ENCODE measurements at places on chromosomes 7 and 10.

DNA sequence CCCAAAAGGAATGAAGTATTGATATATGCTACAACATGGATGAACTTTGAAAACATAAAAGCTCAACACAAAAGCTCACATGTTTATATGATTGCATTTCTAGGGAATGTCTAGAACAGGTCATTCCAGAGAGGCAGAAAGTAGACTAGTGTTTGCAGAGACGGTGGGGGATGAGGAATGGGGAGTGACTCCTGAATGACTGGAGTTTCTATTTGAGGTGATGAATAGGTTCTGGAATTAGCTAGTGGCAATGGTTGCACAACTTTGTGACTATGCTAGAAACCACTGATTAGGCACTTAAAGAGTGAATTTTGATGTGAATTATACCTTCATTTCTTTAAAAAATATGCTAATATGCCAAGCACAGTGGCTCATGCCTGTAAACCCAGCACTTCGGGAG is 6.9 kb downstream of the KPNA7 start:
- no peak for DNase-seq

- no peak for DNase-seq
These were observed 752.0 kb downstream of the GRID1 start for GRCh38 chr10:85614566-85614965.

- DNase-seq: peak; percentile 69
These were observed 52.0 kb downstream of the P4HA1 start for GRCh38 chr10:73044378-73045285.

GRCh38 chr10:53904506-53905241 is 896.4 kb downstream of the PCDH15 start:
- no peak for DNase-seq

- DNase-seq: no peak
These were observed 28.8 kb upstream of the ZNF488 start for GRCh38 chr10:47412869-47413268.

- DNase-seq: no peak
These were observed 302.5 kb downstream of the ACTR3B start for GRCh38 chr7:153061910-153062528.

DNA sequence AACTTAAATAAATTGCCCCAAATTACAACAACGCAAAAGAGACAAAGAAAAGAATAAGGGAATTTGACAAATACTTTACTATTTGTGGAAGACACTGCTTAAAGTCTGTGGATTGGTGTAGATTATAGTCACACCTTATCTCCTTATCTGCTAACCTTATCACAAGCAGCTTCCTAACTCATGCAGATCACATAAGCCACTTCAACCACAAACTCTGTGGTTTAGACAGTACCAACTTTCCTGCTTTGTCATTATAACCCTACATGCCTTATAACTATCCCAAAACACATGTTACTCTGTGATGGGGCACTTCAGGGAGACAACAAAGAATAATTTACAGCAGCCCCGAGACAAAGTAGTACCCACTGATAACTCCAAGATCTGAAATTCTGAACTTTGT is 41.5 kb upstream of the PPP3CB start:
- DNase-seq: no peak

- DNase-seq: peak; percentile 49
These were observed 53.4 kb downstream of the NRCAM start for GRCh38 chr7:108402865-108403264.

DNA sequence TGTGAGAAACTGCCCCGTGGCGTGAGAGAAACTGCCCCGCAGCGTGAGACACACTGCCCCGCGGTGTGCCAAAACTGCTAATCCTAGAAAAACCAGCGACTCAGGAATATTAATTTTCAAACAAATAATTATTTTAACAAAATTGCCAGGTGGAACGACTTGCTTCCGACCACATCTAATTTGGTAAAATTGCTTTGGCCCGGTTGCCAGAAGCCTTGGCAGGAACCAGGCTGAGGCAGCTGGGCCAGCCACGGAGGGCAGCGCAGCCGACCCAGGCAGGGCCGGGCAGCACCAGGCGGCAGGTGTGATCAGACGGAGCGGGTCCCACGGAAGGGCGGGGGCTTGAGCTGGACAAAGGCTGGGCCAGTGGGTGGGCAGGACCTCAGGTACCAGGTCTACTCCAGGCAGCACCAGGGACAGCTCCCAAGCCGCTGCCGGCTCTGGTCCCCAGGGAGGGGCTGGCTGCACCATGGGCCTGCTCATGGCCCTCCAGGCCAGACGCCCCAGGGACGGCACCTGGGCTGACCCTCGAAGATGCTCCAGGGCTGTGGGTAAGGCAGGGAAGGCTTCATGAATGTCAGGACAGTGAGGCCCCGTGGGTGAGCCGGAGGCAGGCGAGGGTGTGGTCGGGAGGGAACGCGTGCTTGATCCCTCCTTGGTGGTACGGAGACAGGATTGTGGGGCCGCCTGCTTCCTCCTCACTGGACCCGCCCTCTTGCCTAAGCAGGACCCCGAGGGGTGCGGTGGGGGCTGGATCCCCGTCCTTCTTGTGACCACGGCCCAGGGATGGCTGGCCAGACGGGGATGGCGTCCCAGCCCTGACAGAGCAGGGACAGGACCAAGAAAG is 7.7 kb upstream of the ADGRA1 start:
- no peak for DNase-seq

- no peak for DNase-seq
These were observed 11.4 kb upstream of the CSGALNACT2 start for GRCh38 chr10:43126759-43127424.

DNA sequence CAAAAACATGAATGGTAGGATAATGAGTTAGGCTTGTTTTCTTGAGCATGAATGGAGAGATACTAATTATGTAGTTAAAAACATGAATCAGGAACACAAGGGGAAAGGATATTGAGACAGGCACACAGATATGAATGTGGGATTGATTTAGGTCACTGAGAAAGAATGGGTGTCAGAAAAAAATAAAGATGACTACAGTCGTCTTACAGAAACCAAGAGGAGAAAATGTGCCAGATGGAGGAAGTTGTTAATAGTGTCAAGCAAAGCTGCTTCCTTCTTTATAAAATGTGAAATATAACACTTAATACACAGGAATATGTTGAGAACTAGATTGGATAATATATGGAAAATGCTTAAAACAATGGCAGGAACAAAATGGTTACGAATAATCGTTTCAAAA is 173.3 kb upstream of the BET1 start:
- DNase-seq: no peak

GRCh38 chr7:18117482-18117881 is 89.8 kb upstream of the PRPS1L1 start:
- DNase-seq: no peak

GRCh38 chr7:74494076-74494548 is 40.4 kb downstream of the GTF2IRD1 start:
- DNase-seq: no peak

DNA sequence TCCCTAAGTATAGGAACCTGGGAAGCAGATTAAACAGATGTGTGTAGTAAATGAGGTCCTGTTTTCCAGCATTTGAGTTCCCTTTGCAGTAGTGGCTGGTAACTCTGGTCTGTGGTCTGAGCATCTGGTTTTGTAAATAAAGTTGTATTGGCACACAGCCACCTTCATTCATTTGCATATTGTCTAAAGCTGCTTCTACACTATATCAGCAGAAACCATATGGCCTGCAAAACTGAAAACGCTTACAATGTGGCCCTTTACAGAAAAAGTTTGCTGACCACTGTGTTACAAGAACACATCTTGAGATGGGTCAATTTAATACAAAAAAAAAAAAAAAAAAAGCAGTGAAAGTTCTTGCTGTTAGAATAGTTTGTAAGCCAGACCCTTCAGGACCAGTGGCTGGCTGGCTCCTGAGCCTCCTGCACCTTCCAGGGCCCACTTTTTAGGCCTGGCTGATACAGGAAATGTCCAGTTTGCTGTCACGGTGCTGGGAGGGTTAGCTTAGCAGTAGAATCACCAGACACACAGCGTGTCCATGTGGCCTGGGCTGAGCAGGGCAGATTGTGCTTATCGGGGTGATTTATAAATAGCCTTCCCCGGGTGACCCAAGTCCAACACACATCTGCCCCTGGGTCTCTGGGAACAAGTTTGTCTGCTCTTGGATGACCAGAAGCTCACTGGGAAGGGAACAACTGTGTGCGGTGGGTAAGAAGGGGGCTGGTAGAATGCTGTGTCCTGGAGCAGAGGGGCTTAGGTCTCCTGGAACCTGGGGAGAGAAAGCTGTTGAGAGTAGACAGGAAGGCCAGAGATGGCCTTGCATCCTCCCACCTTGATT is 1.4 kb downstream of the C10orf71 start:
- DNase-seq: peak; percentile 4

DNA sequence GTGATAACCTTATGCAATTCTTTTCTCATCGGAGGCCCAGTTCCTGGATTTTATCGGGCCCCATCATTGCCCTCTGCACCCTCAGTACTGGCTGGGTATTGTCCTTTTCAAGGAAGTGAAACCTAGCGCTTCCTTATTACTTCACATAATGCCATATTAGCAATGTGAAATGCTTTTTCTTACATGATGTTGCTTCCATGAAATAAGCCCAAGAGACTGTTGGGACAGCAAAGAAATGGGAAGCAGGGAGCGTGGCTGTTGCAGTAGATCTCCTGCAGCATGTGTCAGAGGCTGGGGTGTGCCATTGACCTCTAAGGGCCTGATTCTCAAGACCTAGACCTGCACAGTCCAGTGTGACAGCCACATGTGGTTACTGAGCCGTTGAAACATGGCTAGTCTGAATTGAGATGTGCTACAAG is 8.1 kb downstream of the CHN2 start:
- no peak for DNase-seq

GRCh38 chr7:23471106-23471859 is 992 bp upstream of the IGF2BP3 start:
- DNase-seq: peak; percentile 71

DNA sequence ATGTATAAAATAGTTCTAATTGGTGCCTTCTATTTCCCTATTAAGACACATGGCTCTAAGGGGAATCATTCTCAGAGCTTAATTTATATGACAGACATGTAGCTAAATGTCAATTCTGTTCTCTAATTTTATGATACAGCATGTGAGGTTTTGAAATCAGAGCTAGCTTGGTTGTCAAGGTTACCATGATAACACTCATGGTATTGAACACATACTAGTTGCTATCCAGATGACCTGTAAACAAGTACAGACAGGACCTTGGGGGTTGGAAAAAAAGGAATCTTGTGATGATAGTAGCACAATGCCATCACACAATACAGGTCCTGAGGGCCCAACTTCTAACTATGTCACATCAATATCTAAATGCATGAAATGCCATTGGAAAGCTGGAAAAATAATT is 49.2 kb downstream of the RHOBTB1 start:
- no peak for DNase-seq

DNA sequence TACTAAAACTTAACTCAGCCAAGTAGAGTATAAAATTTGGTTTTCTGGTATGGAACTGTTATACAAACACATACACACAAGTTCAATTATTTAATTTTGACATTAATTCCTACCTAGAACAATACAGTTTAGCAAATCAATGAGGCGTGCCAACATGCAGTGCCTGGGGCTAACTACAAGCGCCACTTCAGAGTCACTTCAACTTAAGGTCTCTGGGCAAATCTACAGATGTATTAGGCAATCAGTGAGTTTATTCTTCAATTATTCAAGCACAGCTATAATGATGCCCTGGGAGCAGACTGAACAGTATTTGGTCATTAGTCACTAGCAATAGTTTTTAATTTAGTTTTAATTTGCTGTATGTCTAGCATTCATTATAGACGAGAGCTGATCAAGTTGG is 51.6 kb downstream of the HIBADH start:
- DNase-seq: no peak
